ENCODE measurements at places on chromosomes 7 and 10. TPM values are rescaled to one million over a fixed set of nuclear protein-coding genes. Genes with fewer than 3 reads are reported as not detected.
A peak's percentile ranks its signal among the peaks of the same experiment; 100 is the strongest.

The SPDYE11 gene
- total RNA-seq, result not detected

GRCh38 chr7:139915268-139915863, 86.3 kb downstream of the TBXAS1 start:
- no peak for DNase-seq

GRCh38 chr7:106092204-106092603, 19.9 kb downstream of the SYPL1 start:
- DNase-seq, result no peak

DNA sequence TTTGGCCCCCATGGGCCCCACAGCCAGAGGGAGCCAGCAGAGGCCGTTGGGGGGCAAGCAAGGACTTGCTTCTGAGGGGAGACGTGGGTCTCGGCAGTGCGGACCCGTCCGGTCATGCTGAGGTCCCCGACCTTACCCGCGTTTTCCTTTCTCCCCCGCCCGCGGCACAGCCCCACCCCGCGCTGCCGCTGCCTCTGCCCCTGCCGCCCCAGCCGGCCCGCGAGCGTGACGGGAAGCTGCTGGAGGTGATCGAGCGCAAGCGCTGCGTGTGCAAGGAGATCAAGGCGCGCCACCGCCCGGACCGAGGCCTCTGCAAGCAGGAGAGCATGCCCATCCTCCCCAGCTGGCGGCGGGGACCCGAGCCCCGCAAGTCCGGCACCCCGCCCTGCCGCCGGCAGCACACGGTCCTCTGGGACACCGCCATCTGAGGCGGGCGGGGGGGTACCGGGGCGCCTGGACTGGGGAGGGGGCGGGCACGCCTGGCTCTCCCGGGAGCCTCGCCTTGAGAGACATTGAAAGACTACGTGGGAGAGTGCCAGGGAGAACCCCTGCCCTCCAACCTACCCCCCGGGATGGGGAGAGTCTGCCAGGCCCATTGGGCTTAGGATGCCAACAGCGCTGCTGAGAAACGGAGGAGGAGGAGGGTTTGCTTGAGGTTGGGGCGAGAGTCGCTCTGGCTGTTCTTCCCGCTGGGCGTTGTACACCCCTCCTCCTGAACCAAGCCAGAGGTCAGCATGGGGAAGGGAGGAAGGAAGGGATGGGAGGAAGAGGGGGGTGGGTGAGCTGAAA, 9.9 kb downstream of the NYAP1 start:
- peak; percentile 76 for DNase-seq

The FXYD4 gene
- total RNA-seq, result not detected

DNA sequence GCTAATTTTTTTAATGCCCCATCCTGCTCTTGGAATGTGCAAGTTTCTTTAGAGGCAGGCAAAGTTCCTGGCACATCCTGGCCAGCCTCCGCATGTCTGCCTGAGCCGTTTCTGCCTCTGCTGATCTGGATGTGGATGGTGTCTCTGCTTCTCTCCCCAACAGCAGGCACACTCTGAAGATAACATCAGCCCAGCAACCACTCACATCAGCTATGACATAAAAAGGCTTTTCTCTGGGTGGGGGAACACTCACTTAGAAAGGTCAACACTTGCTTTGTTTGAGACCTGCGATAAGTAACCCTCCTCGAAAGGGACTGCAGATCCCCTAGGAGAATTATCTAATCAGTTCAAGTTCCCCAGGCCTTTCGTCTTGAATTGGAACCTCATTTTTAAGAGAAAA, 142.9 kb downstream of the FGFR2 start:
- no peak for DNase-seq

The TCTN3 gene
- total RNA-seq, result 26.6 TPM

- no peak for DNase-seq
Observed at GRCh38 chr7:100964630-100965029, 4.7 kb upstream of the MUC12 start.

- DNase-seq, result no peak
Observed at GRCh38 chr10:72728462-72728861, 36.5 kb downstream of the MCU start.

DNA sequence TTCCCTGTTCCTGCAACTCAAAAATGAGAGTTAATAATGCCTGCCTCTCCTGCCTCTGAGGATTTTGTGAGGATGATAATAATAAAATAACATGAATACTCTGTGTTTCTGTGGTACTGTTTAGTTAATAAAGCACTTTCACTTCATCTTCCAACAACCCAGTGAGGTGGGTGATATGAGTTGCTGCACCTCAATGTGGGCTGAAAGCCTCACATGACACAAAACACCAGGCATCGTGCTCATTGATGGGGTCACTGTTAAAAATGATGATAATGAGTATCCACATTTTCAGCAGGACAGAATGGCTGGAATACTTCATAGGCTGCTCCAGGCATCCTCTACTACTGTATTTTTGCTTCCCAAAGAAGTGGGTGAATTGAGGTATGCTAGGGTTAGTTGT, 222.8 kb upstream of the NRP1 start:
- no peak for DNase-seq

GRCh38 chr10:103740611-103741010, 114.8 kb downstream of the SH3PXD2A start:
- DNase-seq, result no peak

DNA sequence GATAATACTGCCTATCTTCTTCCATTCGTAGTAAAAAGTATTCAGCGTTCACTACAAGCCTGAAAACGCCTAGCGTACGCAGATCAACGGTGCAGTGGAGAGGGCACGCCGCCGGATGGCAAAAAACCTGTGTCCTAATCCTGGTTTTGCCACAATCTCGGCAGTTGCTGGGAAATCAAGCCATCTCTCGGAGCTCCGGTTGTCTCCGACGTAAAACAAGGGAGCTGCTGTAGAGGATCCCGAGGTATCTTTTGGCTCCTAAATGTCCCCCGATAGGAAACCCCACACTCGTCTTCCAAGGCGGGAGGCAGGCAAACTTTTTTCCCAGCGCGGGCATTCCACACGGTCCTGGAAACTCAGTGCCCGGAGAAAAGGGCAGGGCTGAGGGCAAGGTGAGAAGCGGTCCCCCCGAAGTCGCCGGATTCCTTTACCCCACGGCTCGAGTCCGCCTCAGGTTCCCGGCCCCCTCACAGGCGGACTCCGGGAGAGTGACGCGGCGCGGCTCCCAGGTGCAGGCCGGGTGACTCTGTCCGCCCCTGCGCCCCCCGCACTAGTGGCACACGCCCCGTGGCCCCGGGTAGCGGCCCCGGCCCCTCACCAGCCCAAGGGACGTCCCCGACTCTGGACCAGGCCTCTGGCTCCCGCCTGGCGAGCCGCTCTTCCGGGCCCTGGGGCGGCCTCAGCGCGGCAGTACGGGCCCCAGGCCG, 649 bp downstream of the IDE start:
- DNase-seq, result peak; percentile 32

DNA sequence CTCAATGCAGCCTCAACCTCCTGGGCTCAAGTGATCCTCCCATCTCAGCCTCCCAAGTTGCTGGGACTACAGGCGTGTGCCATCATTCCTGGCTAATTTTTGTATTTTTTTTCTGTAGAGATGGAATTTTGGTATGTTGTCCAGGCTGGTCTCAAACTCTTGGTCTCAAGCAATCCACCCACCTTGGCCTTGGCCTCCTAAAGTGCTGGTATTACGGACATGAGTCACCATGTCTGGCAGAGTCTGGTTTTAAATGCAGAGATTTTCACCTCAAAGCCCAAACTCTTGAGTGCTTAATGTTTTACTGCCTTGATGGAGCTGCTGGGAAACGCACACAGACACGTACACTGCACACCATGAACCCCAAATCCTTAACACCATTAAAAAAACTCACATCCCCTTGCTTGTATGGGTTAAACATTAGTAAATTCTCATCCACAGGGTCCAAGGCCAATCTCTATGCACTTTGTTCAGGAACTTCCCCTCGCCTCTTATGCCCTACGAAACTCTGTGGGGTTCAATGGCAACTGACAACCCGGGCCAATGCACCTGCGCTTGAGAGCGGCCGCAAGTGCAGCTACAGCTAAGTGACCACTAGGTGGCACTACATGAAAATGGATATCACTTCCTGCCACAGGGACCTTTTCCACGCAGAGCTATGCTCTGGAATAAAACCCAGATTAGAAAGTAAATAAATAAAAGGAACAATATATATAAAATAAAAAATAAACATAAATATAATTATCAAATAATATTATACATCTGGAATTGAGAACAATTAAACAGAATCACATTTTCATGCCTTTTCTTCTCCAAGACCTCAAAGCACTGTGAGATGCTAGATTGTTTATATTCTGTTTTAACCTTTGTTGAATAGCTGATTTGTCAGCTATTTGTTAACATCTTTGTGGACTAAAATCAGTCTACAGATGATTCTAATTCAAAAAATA, 66.9 kb upstream of the AFAP1L2 start:
- DNase-seq, result peak; percentile 53

The ASB10 gene
- total RNA-seq, result not detected

The GSTO2 gene
- total RNA-seq, result 13.7 TPM

The GDF10 gene
- 0.67 TPM for total RNA-seq

The CRPPA gene
- total RNA-seq, result 2.7 TPM

DNA sequence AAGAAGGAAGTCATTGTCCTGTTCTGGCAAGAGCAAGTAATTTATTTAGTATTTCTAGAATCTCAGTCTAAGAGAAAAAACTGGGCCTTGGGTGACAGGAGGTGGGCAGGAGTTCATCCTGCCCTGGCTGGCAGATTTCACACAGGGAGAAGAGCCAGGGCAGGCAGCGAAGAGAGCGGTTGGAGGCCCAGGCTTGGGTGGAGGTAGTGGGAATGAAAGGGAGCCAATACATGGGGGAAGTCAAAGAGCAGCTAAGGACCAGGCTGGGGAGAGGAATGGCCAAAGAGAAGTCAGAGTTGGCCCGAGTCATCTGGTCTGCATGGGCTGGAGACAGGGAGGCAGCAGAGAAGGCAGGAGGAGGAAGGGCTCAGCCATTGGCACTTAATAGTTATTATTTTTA, 51.4 kb downstream of the HECW1 start:
- DNase-seq, result no peak

GRCh38 chr7:121669144-121669543, 203.8 kb upstream of the PTPRZ1 start:
- DNase-seq, result no peak

DNA sequence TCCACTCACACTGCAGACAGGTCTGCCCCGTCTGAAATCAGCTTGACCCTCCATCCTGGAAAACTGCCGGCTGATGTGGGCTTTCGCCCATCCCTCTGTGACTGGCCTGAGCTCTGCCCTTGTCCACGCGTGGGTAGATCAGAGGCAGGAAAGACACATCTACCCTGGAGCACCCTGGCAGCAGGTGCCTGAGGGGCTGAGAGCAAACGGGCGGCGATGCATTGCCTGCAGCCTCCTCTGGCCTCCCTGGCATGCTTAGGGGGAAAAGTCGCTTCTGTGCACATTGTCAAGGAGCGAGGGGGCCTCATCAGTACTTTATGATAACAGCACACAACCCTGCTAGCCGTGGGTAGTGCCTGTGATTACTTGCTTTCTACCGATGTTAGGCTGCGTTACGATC, 109.4 kb downstream of the ADARB2 start:
- DNase-seq, result no peak

DNA sequence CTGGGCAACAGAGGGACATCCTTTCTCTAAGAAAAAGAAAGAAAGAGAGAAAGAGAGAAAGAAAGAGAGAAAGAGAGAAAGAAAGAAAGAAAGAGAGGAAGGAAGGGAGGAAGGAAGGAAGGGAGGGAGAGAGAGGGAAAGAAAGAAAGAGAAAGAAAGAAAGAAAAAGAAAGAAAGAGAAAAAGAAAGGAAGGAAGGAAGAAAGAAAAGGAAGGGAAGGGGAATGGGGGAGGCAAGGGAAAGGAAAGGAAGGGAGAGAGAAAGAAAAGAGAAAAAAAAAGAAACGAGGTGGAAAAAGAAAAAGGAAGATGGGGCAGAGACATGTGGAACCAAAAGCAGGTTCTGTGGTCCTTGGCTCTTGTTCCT, 82.9 kb upstream of the SMNDC1 start:
- DNase-seq, result no peak

DNA sequence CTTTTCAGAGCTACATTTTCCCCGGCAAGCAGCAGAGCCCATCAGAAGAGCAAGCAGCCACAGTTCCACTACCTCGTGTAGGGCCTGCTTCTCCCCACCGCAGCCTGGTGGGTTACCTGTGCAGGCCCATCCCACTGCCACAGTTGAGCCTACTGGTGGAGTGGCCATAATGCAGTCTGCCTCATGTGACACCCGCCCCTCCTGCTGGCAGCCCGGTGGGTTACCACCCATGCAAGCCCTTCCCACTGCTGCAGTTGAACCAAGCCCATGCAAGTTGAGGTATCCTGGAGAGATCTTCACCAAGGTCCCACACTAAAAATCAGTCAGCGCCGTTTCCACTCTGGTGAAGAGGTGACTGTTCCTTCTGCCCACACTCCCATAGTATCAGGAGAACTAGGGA, 32.1 kb upstream of the CNNM1 start:
- no peak for DNase-seq

GRCh38 chr7:132750530-132751217, 174.4 kb upstream of the PLXNA4 start:
- DNase-seq, result no peak

The ITGA8 gene
- 6.1 TPM for total RNA-seq
